ENCODE measurements at places on chromosomes 7 and 10. TPM values are rescaled to one million over a fixed set of nuclear protein-coding genes. Genes with fewer than 3 reads are reported as not detected.

GRCh38 chr7:138001529-138002095 lies at the start of gene CREB3L2:
Gene CREB3L2 (minus strand): TSS chr7:138002086. CDS start chr7:138001705, 381 bp downstream.
- DNase-seq, result no peak

- DNase-seq, result no peak
These were observed 52.1 kb downstream of the CAMK1D start for GRCh38 chr10:12401466-12401865.

GRCh38 chr10:12605580-12606405 lies 256.4 kb downstream of the CAMK1D start:
- no peak for DNase-seq

The VWC2 gene
- not detected for polyA plus RNA-seq

DNA sequence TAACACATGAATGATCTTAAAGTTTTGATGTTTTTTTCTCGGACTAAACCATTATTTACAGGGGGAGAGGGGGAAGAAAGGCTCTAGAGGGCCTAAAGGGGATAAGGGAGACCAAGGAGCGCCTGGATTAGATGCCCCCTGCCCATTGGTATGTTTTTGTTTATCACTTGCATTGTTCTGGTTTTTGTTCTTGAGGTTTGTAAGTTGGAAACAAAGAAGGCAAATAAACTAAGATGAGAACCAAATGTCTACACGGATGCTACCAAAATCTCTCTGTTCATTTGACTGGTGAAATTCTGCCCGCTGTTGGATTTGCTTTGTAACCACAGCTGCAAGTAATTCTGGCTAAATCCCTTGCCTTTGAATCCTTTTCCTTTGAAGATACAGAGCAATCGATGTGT lies 99.8 kb upstream of the MACROH2A2 start:
- DNase-seq, result no peak

GRCh38 chr10:50395851-50396250 lies 144.5 kb upstream of the ASAH2 start:
- no peak for DNase-seq

DNA sequence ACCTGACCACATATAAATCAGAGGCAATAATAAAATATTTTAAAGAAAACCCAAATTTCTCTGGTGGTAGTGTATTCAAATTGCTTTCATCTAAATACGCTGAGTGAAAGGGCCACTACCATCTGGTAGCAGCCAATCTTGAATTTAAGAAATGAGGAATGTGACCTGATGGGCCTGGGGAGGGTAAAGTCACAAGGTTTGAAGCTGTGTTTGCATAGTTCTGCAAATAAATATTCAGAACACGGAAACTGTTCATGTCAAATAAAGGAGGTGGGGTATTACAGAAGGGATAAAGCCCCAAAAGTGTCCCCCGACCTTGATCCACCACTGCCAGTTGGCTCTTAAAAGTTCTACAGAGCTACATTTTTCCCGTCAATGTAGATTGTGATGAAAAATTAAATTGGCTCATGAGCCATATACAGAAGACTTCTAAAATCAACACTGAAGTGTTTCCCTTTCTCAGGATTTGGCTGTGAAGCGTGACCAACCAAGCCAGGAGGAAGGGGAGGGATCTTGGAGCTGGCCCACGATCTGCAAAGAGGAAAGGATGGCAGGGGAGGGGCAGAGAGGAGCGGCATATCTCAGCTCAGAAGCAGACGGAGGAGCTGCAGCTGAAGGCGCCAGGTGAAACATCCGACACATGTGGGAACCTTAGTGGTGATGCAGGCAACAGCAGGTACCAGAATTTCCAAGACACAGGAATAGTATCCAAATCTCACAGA lies 39.6 kb downstream of the MPP7 start:
- DNase-seq, result no peak

- no peak for DNase-seq
These were observed 106.9 kb upstream of the GNAI1 start for GRCh38 chr7:80027611-80028173.

DNA sequence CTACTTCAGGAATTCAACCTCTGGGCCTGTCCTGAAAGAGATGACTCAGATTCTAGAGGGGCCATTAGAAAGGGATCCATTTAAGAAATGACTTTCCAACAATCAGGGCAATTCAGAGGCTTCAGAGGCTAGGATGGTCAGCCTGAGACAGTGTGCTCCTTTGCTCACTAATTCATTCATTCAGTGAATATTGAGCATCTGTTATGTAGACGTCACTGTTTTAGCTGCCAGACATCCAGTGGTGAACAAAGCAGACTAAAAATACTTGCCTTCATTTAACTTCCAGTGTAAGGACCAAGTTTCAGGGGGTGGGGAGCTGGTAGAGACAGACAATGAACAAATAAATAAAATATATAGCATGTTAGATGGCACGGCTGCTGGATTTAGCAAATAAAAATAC lies 1.6 kb downstream of the KIAA1217 start:
- no peak for DNase-seq

GRCh38 chr7:118350260-118350659 lies 125.8 kb downstream of the ANKRD7 start:
- DNase-seq, result no peak

DNA sequence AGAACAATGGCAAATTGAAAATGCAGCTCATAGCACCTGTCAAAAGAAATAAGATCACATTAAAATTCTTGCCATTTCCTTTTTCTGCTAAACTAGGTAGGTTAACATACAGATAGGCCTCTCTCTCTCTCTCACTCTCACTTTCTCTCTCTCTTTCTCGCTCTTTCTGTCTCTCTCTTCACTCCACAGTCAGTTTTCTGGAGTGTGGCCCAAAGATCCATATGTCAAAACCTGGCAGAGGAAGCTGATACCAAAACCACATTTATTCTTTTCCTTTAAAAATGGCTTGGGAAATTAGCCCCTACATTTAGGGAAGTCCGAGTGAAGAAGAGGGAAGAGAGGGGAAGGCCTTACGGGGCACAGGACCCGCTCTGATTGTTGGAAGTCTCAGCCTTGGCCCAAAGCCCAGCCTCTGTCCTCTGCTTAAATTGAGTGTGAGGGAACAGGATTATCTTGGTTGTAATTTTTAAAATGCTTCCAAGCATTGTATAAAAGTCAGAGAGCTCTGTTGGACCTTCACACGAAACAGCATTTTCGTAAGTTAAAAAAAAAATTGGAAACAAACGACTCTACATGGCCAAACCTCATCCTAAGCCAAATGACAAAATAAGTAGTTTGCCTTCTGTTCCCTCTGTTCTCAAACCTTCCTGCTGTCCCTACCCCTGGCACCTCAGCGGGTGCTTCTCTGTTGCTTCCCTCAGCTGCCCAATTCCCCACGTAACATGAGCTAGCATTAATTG lies 83.2 kb downstream of the FRMD4A start:
- DNase-seq, result no peak

DNA sequence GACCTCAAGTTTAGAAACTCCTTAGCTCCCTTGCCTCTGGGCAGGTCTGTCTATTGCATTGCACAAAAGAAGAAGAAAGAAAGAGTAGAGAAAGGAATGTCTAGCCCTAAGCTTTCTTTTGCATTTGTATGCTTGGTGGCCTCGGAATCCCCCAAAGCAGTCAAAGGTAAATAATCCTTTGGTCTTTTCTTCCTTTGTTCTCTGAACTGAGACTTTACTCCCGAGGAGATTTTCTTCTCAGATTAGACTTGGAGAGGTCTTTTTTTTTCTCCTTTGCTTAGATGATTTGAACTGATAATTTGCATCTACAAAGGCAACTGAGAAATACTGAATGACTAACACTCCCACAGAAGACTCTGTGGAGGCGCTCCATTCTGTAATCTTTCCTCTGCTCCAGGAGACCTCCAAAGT lies 93.2 kb downstream of the AKR1D1 start:
- no peak for DNase-seq

The RASSF4 gene
- polyA plus RNA-seq, result 2.5 TPM

GRCh38 chr7:141891336-141891735 lies 24.9 kb upstream of the OR9A4 start:
- no peak for DNase-seq

The ABCA13 gene
- 0.34 TPM for polyA plus RNA-seq

GRCh38 chr7:5270788-5271187 lies 12.0 kb upstream of the SLC29A4 start:
- no peak for DNase-seq

The ADAMTS14 gene
- polyA plus RNA-seq, result 1.2 TPM

GRCh38 chr7:117872561-117873309 lies 506 bp downstream of the CTTNBP2 start:
- DNase-seq, result no peak

GRCh38 chr10:1573981-1574380 lies 163.3 kb downstream of the ADARB2 start:
- DNase-seq, result no peak

- DNase-seq, result no peak
These were observed 613 bp downstream of the USP6NL start for GRCh38 chr10:11610826-11611247.
